ENCODE measurements at places on chromosomes 13 and 19.

DNA sequence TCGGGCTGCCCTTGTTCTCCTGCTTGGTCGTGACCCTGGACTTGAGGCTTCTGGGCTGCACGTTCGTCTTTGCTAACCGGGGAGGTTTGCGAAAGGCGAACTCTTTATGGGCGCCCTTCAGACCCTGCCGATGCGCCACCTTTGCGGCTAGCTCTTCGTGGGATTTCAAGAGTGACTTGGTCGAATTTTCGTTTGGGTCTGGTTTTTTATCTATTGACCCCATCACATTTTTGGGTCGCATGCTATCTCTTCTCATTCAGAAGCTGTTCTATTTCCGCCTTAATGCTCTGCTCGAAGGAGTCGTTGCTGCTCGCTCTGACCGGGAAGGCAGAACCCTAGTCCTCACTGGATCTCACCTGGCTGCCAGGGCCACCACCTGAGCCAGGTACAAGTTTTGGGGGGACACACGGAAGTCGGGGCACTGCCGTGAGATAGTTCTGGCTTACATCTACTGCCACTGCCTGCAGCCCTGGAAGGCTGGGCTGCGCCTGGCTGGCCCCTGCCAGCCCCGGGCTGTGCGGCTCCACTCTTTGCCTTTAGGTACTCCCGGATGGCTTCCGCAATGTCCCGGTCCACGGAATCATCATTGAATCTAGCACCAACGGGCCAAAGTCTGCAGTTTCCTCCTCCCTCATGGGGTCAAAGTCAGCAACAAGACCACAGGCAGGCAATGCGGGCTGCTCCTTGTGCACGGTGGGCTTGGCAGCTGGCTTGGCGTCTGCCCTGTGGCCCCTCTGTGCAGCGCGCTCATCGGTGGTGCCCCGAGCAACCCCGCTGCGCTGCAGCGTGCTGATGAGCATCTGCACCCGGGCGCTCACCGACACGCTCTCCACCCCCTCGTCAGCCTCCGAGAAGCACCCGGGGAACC lies 16.2 kb downstream of the RB1 start:
- no peak for DNase-seq

GRCh38 chr13:43362556-43362955 lies 339.2 kb downstream of the DNAJC15 start:
- no peak for DNase-seq

DNA sequence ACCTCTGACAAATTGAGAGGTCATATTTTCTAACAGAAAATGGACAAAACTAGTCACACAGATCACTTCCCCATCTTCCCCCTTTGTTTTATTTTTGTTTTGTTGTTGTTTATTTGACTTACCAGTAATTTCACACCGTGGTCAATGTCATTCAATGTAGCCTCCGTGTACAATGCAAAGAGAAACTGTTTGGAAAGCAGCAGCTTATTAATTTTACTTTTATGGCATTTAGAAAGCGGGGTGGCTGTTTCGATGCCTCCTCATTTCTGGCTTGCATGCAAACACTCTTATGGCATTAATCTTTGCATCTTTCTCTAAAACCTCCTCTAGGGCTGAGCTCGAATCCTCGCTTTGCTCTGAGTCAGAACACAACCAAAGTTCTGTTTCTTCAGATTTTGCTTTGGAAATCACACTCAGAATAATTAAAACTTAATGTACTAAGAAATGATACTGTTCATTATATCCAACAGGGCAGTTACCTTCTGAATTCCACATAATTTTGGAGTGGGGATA lies 77.0 kb downstream of the ZNF536 start:
- no peak for DNase-seq

DNA sequence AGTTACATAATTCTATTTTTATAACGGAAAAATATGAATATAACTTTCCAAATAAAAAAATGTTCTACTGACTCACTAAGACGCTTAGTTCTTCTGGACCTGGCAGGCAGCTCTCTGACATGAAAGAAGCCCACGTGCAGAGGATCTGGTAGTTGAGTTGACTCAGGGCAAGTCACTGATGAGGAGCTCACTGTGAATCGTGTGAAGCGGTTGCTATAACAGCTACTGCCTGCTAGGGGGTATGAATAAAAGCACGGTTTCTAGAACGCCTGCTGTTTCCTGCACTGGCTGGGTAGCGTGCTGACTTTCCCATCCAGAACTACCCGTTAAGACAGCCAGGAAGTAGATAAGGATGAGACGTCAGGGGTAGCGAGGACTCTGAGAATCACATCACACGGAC lies 54.7 kb upstream of the WASF3 start:
- peak; percentile 83 for DNase-seq

GRCh38 chr13:112843392-112844111 lies 125.5 kb upstream of the MCF2L start:
- DNase-seq: no peak

GRCh38 chr13:37599519-37599918 lies 951 bp upstream of the POSTN start:
- DNase-seq: no peak

DNA sequence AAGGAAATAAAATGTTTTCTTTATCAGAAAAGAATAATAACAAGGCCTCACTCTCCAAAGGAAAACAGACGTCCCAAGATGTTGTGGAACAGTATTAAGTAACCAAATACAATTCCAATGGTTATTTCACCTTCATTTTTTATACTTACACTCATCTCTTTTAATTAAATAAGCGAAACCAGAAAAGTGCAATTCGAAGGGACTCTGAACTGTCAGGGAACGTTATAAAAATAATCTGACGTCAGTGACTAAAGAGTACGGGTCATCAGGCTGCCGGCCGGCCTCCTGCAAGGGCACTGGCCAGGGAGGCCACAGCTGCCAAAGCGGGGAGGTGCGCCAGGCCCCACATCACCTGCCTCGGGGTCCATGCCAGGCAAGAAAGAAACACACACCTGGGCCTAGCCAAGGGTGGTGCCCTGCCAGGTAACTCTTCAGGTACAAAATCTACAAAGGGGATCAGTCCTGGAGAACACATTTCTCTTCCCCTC lies 61.2 kb downstream of the CDADC1 start:
- no peak for DNase-seq

DNA sequence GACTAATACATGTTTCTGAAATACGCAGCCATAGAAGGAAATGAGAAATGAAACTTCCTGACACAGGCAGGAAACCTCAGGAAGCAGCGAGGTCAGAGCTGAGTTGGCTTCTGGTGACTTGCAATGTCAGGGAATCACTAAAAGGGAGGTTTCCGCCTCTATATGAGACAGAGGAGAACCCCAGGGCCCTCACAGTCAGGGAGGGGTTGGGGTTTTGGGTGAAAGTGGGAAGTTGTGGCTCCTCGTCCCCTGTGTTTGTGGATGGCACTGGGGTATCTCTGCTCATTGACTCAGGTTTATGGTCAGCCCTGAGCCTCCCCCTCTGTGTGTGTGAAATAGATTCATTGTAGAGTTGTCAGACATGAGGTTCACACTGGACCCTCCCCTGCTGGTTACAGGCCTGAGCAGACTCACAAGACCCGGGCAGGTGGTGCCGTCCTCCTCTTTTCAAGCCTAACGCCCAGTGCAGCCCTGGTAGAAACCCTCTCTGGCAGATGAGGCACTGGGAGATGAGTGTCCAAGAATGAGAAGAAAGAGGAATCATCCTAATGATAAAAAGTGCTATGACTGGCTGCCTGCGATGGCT lies 5.5 kb upstream of the LILRA6 start:
- DNase-seq: no peak

DNA sequence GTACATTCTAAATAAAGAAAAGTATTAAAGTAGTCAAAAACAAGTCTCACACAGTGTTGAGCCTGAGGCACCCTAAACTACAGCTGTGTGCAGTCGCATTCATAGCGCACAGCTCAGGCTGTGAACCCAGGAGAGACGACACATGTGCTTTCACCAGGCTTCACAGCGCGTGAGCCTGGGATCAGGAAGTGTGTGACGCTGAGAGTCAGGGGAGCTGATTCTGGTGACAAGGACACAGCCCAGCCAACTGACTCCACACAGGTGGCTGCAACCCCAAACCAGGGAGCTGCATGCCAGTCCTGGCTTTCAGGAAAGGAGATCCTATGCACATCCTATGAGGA lies 41.6 kb downstream of the COL4A1 start:
- DNase-seq: no peak

DNA sequence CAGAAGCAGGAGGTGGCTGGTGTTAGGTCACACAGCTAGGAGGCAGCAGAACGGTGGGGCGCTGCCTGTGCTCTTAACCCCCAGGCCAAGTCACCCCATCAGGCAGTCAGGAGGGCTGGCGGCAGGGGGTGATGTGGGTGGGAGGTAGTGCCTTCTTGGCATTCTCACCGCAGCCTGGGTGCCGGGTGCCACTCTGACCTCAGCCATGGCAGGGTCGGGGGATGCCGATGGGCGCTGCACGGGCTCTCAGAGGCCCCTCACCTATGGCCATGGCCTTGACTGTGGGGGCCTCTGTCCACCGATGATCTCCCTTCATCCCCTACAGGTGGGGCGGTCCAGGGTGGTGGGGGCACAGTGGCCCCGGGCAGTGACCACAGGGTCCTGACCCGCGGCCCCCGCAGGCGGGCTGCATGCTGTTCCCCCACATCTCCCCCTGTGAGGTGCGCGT lies 5.6 kb downstream of the PTOV1 start:
- DNase-seq: no peak

- DNase-seq: peak; percentile 57
These were observed 4.8 kb upstream of the LAMP1 start for GRCh38 chr13:113292021-113292862.

DNA sequence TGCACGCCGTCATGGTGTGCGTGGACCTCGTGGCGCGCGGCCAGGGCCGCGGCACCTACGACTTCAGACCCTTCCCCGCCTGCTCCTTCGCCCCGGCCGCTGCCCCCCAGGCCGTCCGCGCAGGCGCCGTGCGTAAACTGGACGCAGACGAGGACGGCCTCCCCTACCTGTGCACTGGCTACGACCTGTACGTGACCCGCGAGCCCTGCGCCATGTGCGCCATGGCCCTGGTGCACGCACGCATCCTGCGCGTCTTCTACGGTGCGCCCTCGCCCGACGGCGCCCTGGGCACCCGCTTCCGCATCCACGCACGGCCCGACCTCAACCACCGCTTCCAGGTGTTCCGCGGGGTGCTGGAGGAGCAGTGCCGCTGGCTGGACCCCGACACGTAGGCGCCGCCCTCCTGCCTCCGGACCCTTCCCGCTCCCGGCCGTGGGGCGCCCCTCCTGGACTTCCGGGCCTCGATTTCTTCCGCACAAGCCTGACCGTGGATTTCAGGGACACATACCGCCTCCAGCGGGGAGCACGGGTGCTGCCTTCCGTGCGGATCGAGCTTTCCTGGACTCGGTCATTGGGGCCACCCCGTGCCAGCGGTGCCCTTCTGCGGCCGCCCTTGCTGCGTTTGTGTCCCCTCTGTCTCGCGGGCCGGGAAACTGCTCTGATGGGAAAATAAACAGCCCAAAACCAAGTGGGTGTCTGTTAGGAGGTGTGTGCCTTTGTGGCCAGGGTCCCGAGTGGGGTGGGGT lies 7.7 kb downstream of the ADAT3 start:
- DNase-seq: no peak

GRCh38 chr19:35755550-35756376 lies 1.1 kb downstream of the HSPB6 start:
- peak; percentile 65 for DNase-seq

DNA sequence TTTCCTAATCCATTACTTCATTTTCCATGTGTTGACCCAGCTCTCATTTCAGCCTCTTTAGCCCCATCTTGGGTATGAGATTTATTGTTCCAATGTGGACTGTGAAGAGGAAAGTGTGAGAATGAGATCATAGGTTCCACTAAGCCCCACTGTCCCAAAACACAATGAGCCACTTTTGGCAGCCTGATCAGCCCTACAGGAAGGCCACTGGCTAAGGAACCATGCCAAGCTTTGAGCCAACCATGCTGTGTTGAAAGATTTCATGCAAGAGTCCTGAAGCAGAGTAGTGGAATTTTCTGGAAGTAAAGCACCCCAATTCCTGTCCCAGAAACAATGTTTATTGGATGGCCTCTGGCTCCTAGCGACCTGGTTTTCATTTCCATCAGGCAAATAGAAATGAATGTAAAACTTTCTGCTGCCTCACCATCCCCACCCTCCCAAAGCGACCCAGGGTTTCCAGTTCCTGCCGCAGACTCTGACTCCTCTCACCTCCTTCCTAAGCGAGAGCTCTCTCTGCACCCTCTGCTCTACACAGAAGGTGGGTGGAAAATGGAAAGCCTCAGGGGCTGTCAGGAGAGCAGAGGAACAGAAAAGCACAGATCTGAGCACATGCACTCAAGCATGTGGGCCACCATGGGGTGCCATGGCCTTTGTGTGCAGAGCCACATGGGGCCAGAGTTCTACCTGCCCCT lies 73.1 kb downstream of the KCTD12 start:
- DNase-seq: peak; percentile 51

DNA sequence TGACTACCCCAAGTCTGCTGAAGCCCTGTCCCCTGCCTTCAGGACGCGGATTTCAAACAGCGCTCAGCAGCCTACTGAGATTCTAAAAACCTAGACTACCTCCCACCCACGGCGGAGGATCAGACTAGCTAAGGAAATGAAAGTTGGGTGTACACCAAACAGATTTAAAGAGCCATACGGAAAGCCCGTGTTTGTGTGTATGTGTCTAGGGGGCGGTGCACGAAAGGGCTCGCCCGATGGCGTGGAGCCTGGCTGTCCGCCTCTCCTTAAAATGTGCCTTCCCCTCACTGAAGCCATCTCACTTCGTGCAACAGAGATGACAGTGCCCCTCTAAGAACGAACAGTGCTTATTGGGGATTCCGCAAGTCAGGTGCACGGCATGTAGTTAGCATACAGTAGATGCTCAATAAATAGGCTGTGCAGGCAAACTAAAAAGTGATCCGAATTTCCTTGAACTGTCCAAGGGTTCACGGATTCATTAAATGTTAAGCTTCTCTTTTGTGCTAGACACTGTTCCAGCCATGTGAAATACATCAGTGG lies 639 bp downstream of the LENG1 start:
- DNase-seq: peak; percentile 26

DNA sequence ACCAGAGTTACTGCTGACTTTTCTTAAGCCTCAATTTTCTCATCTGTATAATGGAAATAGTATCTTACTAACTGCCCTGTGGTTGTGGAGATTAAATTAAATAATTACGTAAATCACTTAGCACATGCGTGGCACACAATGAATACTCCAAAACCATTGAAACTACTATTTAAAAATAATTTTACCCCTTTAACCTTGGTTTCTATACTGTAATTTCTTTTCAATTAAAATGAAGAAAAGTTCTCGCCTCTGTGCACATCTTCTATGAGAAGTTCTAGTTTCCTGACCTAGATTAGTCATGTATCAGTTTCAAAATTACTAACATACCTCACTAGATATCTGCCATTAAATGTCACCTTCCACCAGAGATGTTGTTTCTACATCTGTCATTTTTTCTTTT lies 5.7 kb downstream of the SLITRK1 start:
- no peak for DNase-seq

GRCh38 chr13:95226932-95227695 lies 74.1 kb downstream of the ABCC4 start:
- no peak for DNase-seq

GRCh38 chr19:43759515-43759914 lies 4.8 kb upstream of the SMG9 start:
- peak; percentile 43 for DNase-seq

Measured in AG08395 (cell line).